Renal cortical epithelial cell (primary cell): ENCODE measurements at places on chromosomes 5 and 9. TPM values are rescaled to one million over a fixed set of nuclear protein-coding genes. Genes with fewer than 3 reads are reported as not detected.

The TMEM215 gene
- not detected in 2 replicates for total RNA-seq

GRCh38 chr9:88996046-88996920, 5.0 kb downstream of the S1PR3 start:
- no peak for DNase-seq

The PCDHA9 gene
- total RNA-seq = 0.99 TPM in 1 of 2 replicates, not detected in the other

DNA sequence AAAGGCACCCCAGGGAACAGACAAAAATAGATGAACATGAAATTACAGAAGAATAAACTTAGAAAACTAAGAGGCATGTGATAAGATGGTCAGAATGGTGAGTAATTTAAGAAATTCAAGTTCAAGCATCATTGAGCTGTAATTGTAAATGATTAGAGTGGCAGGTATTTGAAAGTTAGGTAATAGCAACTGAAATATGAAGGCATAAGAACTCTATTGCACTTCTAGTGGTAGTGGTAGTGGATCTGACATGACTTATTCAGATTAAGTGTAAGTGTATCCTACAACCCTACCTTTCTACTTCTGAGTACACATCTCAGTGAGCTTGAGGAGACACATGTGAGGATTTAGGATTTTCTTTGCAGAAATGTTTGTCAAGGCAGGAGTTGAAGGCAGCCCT, 192.9 kb upstream of the RIOK2 start:
- no peak for DNase-seq

DNA sequence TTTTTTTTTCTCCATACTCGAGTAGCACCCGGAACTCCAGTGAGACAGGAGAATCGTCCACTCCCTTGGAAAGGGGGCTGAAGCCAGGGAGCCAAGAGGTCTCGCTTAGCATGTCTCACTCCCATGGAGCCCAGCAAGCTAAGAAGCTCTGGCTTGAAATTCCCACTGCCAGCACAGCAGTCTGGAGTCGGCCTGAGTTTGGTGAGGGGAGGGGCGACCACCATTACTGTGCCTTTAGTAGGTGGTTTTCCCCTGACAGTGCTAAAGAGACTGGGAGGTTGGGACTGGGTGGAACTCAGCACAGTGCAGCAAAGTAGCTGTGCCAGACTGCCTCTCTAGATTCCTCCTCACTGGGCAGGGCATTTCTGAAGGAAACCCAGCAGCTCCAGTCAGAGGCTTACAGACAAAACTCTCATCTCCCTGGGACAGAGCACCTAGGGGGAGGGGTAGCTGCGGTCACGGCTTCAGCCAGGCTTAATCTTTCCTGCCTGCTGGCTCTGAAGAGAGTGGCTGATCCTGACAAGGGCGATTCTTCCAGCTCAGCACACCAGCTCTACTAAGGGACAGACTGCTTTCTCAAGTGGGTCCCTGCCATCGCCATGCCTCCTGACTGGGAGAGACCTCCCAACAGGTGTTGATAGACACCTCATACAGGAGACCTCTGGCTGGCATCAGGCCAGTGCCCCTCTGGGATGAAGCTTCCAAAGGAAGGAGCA, 414.5 kb upstream of the ZNF608 start:
- DNase-seq = peak; percentile 6

GRCh38 chr5:145991044-145991575, 54.7 kb downstream of the SH3RF2 start:
- DNase-seq = no peak

The SAXO1 gene
- under 0.01 TPM in 1 of 2 replicates, not detected in the other for total RNA-seq

- no peak for DNase-seq
Measured at GRCh38 chr9:127935765-127936221, 1.9 kb downstream of the DPM2 start.

DNA sequence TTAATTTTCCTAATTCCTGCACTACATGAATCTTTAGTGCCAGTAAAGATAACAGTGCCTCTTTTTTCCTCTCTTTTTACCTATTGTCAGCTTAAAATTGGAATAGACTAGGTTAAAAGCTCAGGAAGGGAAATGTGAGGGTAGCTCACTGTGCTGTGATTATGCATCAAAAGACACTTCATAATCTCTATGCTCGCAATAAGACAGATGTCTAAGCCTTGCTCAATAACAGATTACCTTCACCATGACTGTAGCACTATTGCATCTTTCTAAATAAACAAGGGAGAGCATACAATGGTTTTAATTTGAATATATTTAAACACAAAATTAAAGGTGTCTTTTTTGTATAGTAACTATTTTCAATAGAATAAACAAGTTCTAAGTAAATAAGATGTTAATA, 130.1 kb downstream of the FBN2 start:
- DNase-seq = no peak

GRCh38 chr5:113115061-113115460, 138.5 kb downstream of the DCP2 start:
- DNase-seq = no peak

GRCh38 chr5:181109489-181110013, 21.4 kb downstream of the OR2V1 start:
- no peak for DNase-seq

DNA sequence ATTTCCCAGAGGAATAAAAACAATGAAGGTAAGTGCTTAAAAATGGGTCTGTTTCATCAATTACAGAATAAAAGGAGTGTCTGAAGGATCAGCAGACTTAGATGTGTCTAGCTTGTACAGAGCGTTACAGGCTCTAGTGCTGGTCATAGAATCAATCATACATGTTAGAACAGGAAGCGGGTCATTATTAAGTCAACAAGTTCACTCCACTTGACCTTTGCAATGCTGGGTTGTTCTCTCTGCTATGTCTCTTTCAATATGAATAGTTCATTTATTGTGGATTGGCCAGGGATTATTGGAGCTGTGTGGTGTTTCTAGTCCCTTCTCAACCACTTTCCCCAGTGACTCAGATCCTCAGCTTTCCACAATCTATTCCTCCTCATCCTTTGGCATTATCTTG, 20.7 kb upstream of the EGFLAM start:
- DNase-seq = no peak

GRCh38 chr5:120788481-120788880, 324.4 kb downstream of the PRR16 start:
- DNase-seq = no peak

The RASEF gene
- total RNA-seq = 18.2 and 24.3 TPM in 2 replicates

The PCDHA4 gene
- total RNA-seq = 4.2 and 9.6 TPM in 2 replicates

GRCh38 chr5:157714596-157714864, 16.7 kb upstream of the THG1L start:
- DNase-seq = no peak

- peak; percentile 97 for DNase-seq
Measured at GRCh38 chr5:115419846-115420585, 123.6 kb upstream of the CCDC112 start.

The BTNL9 gene
- total RNA-seq = not detected in 2 replicates
